ENCODE measurements at places on chromosomes 12 and 14.
A peak's percentile ranks its signal among the peaks of the same experiment; 100 is the strongest.

- peak; percentile 78 for DNase-seq
These were observed 12.4 kb upstream of the ITGB7 start for GRCh38 chr12:53219292-53219955.

- DNase-seq = no peak
These were observed 52.4 kb upstream of the CERS5 start for GRCh38 chr12:50219544-50219943.

- no peak for DNase-seq
These were observed 384.9 kb upstream of the FOXG1 start for GRCh38 chr14:28381656-28382055.

DNA sequence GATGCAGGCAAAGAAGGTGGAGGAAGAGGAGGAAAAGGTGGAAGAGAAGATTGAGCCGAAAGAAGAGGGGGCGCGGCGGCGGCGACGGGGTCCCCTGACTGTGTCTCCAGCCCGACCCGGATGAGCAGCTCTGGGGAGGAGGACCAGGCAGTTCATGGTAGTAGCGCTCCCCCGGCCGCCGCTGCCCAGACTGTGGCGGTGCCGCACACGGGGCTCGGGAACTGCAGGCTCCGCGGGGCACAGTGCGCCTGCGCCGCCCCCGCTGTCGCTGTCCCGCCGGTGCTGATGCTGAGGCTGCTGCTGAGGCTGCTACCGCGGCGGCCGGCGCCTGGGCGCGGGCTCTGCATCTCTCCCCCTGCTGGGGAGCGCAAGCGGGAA lies at the start of gene KCNH5:
KCNH5 (minus strand) TSS at position 225 of the 378 bp plus-strand sequence. CDS start 272 bp downstream, outside the sequence.
- peak; percentile 28 for DNase-seq

DNA sequence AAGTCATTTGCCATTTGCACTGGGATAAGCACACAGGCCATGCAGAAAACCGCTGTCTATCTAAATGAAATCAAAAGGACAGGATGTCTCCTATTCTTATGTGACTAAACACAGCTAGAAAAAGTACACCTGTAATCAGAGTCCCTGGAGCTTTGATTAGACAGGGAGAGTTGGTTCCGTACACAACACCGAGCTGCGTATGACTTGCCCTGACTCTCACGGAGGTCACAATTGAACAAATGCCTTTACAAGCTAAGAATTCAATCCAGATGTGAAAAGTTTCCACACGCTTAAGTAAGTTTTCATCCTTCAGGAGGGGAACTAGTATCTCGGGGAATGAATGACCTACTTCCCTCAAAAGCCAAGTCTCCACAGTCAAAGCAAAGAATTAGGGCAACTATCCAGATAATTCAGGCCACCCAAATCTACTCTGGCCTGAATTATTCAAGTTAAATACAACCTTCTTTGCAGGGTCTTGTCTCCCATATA lies 67.5 kb downstream of the RTN1 start:
- no peak for DNase-seq

DNA sequence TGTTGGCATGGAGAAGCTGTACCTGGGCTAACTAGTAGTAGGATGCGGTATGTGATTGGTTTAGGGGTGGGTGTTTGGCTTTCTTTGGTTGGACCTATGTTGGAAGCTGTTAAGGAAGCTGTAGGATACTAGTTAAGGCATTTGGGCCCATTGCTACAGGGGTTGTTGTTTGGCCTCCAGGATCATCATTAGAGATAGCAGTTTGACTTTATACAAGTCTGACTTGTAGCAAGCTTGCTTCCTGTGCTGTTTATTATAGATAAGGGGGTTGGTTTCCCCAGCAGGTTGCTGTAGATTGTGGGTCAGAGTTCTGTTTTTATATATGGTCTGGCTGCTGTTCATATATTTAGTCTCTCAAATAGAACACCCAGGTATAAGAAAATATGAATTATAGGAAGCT lies 1.4 kb upstream of the PRIM1 start:
- DNase-seq = no peak

All from activated CD4-positive, alpha-beta T cell treated with anti-CD3 and anti-CD28 coated beads, Interleukin-2, Interleukin-6, amounts not matched to agents 100 ng/mL and 50 ng/mL, durations not matched to agents 16 hours and 8 hours (primary cell).